Foreskin fibroblast (primary cell): ENCODE measurements at places on chromosomes 5 and 9.

DNA sequence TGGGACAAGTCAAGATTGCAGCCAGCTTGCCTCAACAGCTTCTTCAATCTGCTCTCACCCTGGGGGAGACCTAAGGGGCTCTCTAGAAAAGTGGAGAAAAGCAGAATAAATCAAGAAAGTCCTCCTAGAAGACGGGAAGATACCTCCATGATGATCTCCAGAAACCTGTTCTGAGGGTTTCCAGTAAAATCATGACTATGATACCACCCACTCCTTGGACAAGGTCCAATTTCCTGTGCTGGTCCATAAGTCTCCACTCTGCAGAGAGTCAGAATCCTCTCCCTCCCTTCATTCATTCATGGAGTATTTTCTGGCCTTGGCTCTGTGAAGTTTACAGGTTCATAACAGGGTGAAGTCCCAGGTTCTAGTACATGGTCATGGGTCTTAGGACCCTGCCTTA lies 168.6 kb downstream of the SLC12A2 start:
- DNase-seq = no peak

GRCh38 chr9:11097020-11097419 lies 484.2 kb upstream of the PTPRD start:
- DNase-seq = no peak

- no peak for DNase-seq
Measured at GRCh38 chr5:137336161-137336560, 163.0 kb downstream of the SPOCK1 start.

DNA sequence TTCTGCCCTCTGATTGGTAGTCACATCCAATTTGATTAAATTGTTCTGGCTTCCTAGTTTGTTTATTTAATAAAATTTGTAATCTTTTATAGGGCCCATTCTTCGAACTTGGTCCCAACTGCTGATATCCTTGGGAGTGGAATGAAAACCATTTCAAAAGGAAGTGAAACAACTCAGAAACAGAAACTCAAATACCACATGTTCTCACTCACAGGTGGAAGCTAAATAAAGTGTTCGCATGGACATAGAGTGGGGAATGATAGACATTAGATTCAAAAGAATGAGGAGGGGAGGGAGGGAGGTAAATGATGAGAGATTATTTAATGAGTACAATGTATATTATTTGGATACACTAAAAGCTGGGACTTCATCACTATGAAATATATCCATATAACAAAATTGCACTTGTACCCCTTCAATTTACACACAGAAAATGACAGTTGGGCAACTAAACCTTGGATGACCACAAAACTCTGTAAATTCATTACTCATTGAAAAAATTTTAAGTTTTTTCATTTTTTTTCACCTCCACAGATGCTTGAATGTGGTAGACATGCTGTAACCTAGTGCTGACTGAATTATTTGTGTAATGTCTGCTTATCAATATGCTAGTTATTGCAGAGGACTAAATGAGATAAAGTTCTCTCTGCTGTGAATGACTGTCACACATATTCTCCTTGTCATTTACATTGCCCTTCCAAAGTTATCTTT lies 16.0 kb downstream of the ATP10B start:
- no peak for DNase-seq

DNA sequence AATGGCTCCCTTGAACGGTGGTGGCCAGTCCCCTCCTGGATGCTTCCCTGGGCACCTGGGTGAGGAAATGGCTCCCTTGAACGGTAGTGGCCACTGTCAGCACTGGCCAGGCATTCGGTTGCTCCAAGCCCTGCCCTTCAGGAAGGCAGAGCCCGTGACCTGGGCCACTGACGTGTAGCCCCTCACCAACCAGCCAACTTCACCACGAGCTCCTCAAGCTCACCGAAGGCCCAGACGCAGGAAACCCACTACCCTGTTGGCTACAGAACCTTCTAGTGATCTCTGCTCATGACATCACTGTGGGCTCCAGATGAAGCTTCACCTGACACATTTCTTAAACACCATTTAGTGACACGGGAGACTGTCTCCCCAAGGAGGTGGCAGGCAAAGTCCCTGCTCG lies 9.2 kb downstream of the SLC6A3 start:
- no peak for DNase-seq

DNA sequence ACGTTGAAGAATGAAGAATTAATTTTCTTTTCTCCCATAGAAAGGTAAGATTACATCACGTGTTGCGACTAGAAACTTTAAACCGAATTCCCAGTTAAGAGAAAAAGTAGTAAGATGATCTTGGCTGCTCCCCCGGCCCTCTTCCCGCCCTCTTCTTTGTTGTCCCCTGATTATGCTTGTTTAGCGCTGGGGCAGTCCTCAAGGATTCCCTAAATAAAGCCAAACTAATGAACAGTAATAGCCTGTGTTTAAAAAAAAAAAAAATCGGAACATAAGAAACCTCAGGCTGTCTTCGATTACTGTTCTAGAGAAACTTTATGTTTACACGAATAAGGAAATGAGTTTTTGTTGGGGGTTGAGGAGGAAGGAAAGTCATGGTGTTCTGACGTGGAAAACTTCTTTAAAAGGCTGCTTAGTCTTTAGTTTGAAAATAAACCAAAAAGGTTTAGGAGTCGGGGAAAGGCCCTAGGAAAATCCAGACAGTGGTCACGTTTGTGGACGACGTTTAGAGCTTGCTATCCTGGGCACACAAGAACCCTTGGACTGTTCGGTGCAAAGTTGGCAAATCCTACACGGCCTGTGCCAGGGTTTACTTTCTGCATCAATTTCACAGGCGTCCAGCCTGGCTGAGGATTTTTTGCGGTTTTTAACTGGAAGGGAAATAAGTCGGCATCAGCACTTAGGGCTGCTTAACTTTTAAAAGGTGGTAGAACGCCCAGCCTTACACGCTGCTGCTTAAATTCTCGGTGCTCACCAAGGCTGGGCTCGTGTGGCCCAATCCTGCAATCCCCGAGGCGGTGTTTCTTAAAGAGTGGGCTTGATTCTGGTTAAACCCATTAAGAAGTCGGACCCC lies 1.1 kb upstream of the MAT2B start:
- DNase-seq = peak; percentile 26

GRCh38 chr5:44257653-44258365 lies 131.4 kb downstream of the FGF10 start:
- no peak for DNase-seq

DNA sequence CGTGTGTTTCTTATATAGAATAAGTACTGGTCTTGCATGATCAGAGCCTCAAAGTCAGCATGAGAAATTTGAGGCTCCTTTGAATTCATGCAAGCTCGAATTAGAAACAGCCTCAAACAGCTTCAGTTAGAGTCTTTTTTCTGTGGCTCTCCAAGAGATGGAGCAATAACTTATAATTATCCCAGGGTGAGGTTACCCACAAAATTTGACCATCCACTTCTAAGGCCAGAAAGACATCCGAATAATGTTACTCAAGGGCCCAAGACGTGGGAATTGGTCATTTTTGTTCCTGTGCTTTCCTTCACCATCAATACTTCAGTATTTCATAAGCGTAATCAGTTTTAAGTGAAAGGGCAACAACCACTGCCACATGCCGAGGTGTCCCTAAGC lies 89.7 kb downstream of the DAPK1 start:
- no peak for DNase-seq

- peak; percentile 25 for DNase-seq
Measured at GRCh38 chr5:40485021-40485998, 194.4 kb upstream of the PTGER4 start.

DNA sequence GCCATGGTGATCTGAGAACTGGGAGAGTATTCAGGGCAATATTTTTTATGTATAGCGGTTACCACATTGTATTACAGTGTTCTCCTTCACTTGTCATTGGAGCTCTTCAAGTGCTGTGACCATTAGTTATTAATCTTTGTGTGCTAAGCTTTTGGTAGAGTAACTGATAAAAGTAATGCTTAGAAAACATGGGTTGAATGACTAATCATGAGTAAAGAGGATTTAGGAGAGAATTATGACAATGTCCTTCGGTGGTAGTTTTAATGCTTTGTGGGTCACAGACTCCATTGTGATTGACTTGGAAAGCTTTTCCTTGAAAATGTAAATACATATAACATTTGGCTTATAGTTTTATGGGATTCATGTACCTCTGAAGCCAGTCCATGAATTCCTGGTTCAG lies 21.4 kb downstream of the TGFBR1 start:
- peak; percentile 21 for DNase-seq

DNA sequence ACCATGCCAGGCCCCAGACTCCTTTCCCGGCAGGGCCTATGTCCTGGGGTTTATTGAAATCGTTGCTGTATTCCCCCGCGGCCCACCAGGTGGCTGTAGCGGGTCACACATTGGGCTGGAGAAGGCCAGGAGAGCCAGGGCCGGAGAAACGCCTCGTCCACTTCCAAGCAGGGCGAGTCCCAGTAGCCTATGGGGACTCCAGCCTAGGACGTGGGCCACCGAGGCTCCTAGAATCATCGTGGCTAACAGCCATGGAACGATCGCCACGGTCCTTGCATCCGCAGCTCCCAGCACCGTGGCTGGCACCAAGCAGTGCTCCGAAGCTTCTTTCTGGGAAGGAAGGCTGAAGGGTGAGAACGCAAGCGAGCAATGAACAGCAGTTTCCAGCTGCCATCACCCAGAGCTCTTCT lies 87.7 kb downstream of the ENTREP1 start:
- peak; percentile 86 for DNase-seq

GRCh38 chr5:32217886-32218396 lies 43.8 kb upstream of the GOLPH3 start:
- peak; percentile 42 for DNase-seq

DNA sequence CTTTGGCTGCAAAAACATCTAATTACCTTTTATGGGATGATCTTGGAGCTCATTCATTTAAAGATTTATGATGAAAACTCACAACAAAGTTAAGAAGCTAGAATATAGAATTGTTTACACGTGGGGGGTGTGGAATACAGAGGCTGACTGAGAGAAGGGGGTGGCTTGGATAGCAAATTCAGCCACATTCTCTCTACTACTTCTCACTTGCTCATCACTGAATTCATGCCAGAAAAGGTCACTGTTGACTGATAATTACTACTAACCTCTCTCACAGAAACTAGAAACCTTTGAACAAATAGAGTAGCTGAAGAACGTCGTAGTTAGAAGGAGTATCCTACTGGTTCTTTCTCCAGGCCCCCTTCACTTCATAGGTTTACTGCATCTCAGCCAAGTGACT lies 808.2 kb downstream of the BRINP1 start:
- no peak for DNase-seq

GRCh38 chr5:133970325-133970909 lies 2.0 kb upstream of the C5orf15 start:
- DNase-seq = no peak

- DNase-seq = no peak
Measured at GRCh38 chr5:37212096-37212495, 37.1 kb downstream of the CPLANE1 start.
